ENCODE measurements at places on chromosomes 6 and 20.

- DNase-seq: no peak
Measured at GRCh38 chr20:61293951-61294350, 41.9 kb downstream of the CDH4 start.

DNA sequence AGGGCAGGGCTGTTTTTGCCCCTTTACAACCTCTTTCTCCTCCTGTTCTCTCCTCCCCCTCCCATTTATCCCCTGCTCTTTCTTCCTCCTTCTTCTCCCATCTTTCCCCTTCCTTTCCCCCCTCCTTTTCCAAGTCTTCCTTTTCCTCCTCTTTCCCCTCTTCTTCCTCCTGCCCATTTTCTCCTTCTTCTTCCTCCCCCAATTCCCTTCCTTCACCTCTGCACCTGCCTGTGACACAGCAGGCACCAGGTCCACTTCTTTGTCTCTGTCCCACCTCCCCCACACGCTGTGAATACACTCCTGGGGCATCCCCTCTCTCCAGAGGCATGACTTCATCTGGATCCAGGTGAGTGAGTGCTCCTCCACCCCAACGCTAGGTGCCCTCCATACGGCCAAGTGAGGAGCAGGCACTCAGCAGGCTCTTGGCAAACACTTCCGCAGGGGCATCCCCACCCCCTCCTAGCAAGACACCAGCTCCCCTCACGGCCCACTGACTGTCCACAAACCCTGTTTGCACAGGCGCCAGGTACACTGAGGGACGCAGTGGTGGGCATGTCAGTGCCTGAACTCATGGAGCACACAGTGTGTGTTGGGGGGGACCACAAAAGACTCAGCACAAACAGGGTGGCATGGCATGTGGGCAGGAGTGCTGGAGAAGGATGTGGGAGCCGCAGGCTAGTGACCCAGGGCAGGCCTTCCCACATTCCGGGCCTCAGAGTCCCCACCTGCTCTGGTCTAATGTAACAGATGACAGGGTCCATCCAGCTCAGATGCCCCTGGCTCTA lies 10.7 kb upstream of the TLDC2 start:
- no peak for DNase-seq

DNA sequence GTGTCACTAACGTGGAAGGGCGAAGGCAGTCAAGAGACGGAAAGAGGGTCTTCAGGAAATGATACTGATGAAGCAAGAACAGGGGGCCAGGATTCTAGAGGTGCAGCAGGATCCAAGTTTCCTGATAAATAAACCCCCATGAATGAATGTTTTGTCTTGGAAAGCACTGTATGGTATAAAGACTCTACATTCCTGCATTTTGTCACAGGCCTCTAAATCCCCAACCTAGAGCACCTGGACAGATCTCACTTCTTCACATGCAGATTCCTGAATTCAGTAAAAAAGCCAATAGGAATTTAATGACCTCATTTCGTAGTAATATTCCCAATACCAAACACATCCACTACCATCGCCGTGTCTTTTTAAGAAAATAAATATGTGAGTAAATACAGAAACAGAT lies 577.8 kb downstream of the PRKN start:
- DNase-seq: no peak

DNA sequence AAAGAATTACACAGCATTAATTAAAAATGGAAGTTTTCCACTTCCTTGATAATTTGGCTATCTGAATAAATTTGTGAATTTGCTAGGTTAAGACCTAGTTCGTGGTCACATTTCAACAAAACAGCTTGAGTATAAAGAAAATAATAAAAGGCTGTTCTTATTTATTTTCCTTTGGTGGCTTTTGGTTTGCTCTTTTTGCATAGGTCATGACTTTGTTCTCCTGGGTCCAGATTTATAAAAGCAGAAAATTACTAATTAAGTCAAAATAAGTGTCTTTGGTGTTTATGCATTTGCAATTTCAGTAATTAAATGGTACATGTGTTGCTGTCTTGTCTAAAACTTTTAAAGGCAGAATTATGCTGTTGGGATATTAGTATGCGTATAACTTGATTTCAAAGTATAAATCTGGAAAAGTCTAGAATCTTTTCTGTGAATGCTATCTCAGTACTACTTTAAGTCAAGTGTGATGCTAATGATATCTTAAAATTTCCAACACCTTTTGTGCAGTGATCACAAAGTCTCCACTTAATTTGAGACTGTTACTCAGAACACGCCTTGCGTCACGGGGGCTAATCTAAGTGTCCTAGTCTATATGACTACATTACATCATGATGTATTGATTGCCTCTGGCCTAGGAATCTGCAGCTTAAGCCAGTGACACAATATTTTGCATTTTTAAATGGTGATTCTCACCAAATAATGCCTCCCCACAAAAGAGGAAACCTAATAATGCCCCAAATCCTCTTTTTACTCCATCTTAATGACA lies 41.0 kb downstream of the GNAS start:
- no peak for DNase-seq

DNA sequence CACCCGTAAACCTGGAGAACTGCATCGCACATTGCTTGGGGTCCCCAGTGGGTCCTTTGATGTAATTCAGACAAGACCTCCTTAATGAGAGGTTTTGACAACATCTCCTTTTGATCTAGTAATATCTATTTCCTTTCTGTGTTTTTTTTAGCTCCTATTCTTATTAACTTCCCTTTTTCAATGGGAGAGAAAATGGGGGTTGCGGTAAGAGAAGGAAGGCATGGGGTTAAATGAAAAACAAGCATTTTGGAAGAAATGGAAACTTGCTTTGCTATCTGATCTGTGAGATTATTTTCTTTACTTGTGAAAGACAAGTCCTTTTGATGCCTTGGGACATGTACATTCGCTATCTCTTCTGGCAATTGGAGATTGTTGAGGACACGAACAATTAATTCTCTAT lies 418.6 kb upstream of the MAN1A1 start:
- no peak for DNase-seq

GRCh38 chr6:158487495-158487894 lies 72.4 kb upstream of the TMEM181 start:
- no peak for DNase-seq

GRCh38 chr6:118295336-118295735 lies 252.8 kb upstream of the PLN start:
- no peak for DNase-seq

- no peak for DNase-seq
Measured at GRCh38 chr6:139285590-139285989, 6.2 kb downstream of the TXLNB start.

GRCh38 chr20:52470561-52470960 lies 279.0 kb upstream of the ZFP64 start:
- DNase-seq: no peak

DNA sequence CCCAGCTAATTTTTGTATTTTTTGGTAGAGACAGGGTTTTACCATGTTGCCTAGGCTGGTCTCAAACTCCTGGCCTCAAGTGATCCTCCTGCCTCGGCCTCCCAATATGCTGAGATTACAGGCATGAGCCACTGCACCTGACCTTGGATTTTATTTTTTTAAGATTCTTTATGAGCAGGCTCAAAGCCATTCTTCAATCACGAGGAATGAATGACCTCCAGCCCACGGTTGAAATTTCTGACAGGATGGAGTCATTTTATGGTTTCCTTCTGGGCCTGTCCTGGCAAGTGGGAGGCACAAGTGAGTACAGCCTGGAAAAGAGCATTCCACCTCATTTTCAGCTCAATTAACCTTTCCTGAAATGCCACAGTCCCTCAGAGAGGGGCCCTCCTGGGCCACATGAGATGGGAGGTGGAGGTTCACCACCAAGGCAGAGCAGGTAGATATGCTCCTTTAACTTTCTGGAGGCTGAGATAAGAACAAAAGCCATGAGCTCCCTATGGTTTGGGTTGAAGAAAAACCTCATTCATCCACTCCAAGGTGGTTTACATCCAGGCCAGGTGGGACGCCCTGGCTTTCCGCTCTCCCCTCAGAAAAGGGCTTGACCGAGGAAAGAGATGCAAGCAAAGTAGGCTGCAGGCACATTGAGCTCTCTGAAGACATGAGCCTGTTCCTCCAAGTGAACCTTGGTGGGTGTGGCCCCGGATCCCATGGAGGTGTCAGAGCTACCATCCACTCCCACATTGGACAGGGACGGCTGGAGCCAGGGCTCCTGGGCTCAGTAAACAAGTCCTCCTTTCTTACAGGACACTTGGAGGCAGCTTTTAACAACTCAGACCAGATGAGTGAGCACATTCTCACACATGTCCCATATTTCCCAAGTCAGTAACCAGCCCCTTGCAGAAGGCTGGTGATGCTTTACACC lies 208.5 kb upstream of the SSTR4 start:
- no peak for DNase-seq

GRCh38 chr6:45714006-45714730 lies 301.5 kb downstream of the CLIC5 start:
- no peak for DNase-seq

DNA sequence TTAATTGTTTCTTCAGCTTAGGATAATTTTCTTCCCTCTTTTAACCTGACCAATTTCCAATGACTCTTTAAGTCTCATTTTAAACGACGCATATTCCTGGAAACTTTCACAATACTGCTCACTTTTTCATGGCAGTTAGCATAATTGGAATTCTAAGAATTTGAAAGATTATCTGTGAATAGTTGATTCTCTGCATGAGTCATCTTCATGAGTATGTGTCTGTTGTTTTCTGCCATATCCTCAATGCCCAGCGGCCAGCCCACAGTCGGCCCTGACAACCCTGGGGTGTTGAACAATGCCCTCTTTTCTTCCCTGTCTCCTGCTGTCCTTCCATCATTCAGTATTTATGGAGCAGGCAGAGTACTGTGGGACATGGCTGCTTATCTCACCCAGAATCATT lies 554.2 kb downstream of the CDH26 start:
- DNase-seq: peak; percentile 13

- DNase-seq: no peak
Measured at GRCh38 chr6:131937226-131937625, 13.9 kb downstream of the CCN2 start.

- peak; percentile 94 for DNase-seq
Measured at GRCh38 chr6:131914967-131915751, 36.0 kb downstream of the CCN2 start.

- DNase-seq: no peak
Measured at GRCh38 chr6:79188107-79188506, 46.4 kb downstream of the HMGN3 start.

DNA sequence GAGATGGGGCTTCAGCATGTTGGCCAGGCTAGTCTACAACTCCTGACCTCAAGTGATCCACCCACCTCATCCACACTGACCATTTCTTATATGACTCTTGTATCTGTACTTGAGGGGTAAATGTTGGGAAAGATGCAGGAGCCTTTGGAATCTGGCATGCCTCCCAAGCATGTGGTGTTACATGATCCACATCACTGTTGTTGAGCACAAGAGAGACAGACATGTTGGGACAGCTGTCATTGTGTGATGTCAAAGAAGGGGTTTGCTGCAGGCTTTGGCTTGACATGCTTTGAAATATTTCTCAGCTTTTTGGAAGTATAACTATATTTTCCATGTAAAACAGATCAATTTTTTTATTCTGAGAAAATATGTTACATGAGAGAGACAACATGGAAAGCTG lies 139.9 kb downstream of the MOXD1 start:
- no peak for DNase-seq

Data from choroid plexus epithelial cell (primary cell).